Right renal pelvis (tissue), 4 donors: ENCODE measurements at places on chromosomes 16 and 17. TPM values are rescaled to one million over a fixed set of nuclear protein-coding genes. Genes with fewer than 3 reads are reported as not detected.

GRCh38 chr16:87806641-87807546, 41.1 kb upstream of the KLHDC4 start:
- no peak for DNase-seq

DNA sequence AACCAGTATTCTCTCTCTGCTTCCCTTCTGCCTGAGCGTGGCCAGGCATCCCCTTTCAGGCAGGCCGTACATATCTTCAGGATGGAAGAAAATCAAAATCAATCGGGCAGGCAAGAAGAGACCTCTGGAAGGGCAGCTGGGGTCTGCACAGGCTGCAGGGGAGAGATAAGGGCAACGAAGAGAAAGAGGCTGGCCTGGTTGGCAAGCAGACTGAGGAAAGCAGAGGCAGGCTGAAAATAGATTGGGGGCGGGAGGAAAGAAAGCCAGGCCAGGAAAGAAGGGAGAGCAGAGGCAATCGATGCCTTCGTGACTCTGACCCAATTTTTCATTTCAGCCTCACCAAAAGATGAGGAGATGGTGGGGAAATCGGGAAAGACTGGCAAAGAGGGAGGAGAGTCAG, 18.1 kb downstream of the PIPOX start:
- no peak for DNase-seq

- no peak for DNase-seq
These were observed 667 bp downstream of the OGFOD1 start for GRCh38 chr16:56451753-56452689.

The DNAI2 gene
- 0.19 TPM for polyA plus RNA-seq

The CRYBA1 gene
- polyA plus RNA-seq: 0.10 TPM

The TVP23A gene
- 4.1 TPM for polyA plus RNA-seq

The ITGA2B gene
- polyA plus RNA-seq: 5.2 TPM

The AP2B1 gene
- 132 TPM for polyA plus RNA-seq

The SYNGR2 gene
- polyA plus RNA-seq: 70.4 TPM

The KCTD19 gene
- 0.90 TPM for polyA plus RNA-seq

The NPIPA3 gene
- 13.4 TPM for polyA plus RNA-seq

GRCh38 chr16:77677129-77677528, 45.2 kb upstream of the NUDT7 start:
- no peak for DNase-seq

The NOTUM gene
- 2.4 TPM for polyA plus RNA-seq

- no peak for DNase-seq
These were observed 5.3 kb upstream of the OSGIN1 start for GRCh38 chr16:83947642-83948234.

The TRPV3 gene
- 1.1 TPM for polyA plus RNA-seq

The HYDIN gene
- polyA plus RNA-seq: 13.1 TPM

GRCh38 chr16:79690159-79690558, 89.6 kb upstream of the MAF start:
- DNase-seq: no peak

DNA sequence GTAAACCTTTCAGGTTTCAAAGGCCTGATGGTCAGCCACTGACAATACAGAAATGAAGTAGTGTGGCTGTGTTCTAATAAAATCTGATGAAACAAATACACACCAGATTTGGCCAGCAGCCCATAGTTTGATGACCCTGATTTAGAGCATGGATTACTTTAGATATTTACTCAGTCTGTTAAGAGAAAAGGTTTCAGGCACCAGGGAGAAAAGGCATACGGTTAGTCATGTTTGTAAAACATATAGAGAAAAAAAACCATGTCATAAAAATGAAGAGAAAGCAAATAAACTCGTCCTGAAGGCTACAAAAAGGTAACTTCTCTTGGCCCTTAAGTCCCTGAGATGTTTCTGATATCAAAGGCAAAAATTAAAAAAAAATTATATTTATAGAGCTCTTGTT, 112.1 kb downstream of the ADAMTS18 start:
- no peak for DNase-seq

DNA sequence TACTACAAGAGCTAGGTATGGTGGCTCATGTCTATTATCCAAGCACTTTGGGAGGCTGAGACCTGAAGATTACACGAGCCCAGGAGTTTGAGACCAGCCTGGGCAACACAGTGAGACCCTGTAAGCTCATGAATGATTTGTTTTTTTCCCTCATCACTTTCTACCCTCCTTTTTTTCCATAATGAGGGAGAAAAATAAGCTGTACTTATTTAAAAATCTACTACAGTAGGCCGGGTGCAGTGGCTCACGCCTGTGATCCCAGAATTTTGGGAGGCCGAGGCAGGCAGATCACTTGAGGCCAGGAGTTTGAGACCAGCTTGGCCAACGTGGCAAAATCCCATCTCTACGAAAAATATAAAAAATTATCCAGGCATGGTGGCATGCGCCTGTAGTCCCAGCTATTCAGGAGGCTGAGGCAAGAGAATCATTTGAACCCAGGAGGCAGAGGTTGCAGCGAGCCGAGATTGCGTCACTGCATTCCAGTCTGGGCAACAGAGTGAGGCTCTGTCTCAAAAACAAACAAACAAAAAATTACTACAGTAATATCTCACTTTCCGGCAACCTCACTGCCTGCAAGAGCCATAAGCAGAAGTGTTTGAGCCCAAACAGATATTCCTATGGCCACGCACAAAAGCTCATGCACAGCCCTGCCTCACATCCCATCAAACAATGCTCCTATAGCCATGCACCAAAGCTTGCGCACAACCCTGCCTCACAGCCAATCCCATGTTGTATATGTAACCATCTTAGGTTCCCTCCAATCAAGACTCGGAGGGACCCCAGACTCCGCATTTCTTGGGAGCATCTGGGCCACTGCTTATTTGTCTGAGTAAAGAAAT, 37.4 kb downstream of the TK2 start:
- no peak for DNase-seq

The RAMP2 gene
- 111 TPM for polyA plus RNA-seq

The CLEC3A gene
- 0.14 TPM for polyA plus RNA-seq

The TRPV2 gene
- polyA plus RNA-seq: 3.3 TPM

- no peak for DNase-seq
These were observed 803 bp downstream of the APOBR start for GRCh38 chr16:28495098-28495793.

GRCh38 chr17:42274812-42275526, 1.2 kb downstream of the STAT5B start:
- no peak for DNase-seq
